ENCODE measurements at places on chromosomes 5 and 9.

GRCh38 chr5:124980163-124980941 is 233.9 kb upstream of the ZNF608 start:
- DNase-seq: no peak

GRCh38 chr9:137251490-137252268 is 593 bp downstream of the STPG3 start:
- no peak for DNase-seq

DNA sequence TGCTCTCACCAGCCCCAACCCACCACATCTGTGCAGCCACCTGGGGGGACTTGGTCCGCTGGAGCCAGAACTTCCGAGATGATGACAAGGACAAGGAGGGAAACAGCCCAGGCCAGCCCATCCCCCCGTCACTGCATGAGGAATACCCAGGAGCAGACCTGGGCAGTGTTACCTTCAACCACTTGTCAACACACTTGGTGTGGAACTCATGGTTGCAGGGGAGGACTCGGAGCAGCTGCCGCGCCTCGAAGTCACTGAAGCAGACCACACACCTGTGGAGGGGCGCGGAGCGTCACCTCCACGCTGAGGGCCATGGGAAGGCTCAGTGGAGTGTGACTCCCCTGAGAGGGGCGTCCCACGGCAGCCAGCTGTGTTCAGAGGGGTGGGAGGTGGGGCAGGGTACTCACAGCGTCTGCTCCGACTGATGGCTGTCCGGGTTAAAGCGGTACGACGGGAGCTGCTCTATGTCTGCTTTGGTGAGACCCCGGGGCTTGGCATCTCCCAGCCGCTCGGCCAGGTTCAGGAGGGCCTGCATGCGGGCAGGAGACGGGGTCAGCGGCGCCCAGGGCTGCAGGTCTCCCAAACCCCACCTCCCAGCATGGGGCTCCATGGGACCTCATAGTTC is 8.0 kb downstream of the RNF44 start:
- no peak for DNase-seq

DNA sequence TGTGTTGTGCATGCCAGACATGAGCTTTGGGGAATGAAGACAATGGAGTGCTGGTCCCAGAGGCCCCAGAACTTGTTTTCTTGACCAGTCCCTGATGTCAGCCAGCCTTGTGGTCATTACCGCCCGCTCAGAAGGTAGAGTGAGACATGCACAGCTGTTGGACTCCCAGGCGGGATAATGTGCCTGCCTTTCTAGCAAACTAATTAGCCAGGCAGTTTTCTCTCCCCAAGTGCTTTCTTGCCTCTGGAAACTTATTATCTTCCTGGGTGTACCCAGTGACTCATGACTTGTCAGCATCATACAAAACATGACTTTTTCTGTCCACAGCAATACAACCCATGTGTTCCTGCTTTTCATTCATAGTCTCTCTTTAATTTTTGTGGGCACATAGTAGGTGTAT is 131.1 kb downstream of the RMI1 start:
- DNase-seq: no peak

- no peak for DNase-seq
These were observed at the start of gene CDO1 for GRCh38 chr5:115816226-115817081. Gene CDO1, minus strand, starts transcription at chr5:115816659. Its CDS starts 262 bp downstream, at chr5:115816397.

- peak; percentile 46 for DNase-seq
These were observed 3.1 kb downstream of the RNF44 start for GRCh38 chr5:176533894-176534611.

GRCh38 chr9:85647571-85647970 is 94.2 kb downstream of the AGTPBP1 start:
- no peak for DNase-seq

DNA sequence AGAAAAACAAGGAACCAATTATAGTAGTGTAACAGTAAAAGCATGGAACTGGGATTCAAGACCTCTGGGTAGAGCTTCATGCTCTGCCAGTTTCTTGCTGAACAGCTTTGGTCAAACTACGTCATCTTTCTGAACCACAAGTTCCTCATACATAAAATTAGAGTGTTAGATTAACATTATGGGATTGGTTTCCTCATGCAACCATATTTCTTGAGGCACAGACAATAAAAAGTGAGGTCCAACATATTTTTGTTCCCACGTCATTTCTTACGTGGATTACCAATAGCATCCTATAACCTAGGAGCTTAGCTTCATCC is 354.8 kb downstream of the TMEM232 start:
- no peak for DNase-seq

DNA sequence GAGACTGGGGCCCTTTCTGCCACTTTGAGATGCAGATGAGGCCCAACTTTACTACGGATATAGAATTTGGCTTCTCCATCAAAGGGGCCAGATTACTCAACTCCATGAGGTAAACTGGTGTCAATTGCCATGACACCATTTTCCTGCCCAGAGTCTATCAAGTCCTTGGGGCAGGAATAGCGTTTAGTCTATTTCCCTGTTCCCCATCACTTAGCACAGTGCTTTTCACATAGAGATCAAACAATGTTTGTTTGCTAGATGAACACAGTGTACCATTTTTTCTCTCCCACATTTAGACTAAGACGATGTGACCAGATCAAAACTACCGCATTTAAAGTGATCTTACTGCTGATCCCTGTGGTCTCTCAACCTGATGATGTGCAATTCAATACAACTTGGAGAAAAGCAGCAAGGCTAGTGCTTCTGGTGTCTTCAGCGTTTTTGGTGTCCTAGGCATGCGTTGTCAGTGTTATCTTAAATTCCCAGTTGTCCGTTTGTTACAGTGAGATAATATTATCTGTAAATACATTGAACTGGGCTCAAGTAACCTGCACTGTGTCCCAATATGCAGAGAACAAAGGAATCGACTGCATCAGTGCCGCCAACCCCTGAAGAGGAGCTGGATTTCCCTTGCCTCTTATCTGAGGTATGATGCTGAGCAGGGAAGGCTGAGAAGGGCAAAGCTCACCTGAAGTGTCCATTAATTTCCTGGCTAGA is 446.2 kb downstream of the PLK2 start:
- DNase-seq: no peak

- DNase-seq: no peak
These were observed 151.1 kb downstream of the SMARCA2 start for GRCh38 chr9:2166203-2166602.

GRCh38 chr9:114546851-114547250 is 40.7 kb upstream of the ATP6V1G1 start:
- DNase-seq: no peak

- no peak for DNase-seq
These were observed 111.8 kb upstream of the NTRK2 start for GRCh38 chr9:84557751-84558150.

- no peak for DNase-seq
These were observed 155.3 kb upstream of the ABCA1 start for GRCh38 chr9:105083256-105083655.

- no peak for DNase-seq
These were observed 20.7 kb upstream of the MGAT1 start for GRCh38 chr5:180823346-180823745.

GRCh38 chr5:143594902-143595818 is 191.7 kb upstream of the NR3C1 start:
- DNase-seq: no peak

GRCh38 chr9:116419181-116419580 is 265.6 kb downstream of the PAPPA start:
- DNase-seq: no peak

DNA sequence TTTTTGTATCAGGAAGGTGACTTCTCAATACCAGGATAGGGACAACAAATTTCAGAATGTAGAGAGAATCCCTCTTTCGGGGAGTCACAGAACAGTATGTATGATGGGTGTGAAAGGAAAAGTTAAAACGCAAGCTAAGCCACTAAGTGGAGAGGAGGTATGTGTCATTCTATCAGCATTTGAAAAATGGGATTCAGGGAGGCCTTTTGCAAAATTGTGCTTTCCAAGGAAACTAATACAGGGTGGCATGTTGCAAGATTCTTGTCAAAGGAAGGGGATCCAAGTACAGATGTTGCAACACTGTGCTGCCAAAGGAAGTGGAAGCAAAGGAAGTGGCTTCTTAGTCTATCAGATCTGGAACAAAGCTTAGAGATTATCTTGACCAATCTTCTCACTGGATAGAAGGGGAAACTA is 12.6 kb upstream of the TNIP1 start:
- no peak for DNase-seq

- DNase-seq: no peak
These were observed 107.2 kb downstream of the RASGRF2 start for GRCh38 chr5:81067406-81067805.

DNA sequence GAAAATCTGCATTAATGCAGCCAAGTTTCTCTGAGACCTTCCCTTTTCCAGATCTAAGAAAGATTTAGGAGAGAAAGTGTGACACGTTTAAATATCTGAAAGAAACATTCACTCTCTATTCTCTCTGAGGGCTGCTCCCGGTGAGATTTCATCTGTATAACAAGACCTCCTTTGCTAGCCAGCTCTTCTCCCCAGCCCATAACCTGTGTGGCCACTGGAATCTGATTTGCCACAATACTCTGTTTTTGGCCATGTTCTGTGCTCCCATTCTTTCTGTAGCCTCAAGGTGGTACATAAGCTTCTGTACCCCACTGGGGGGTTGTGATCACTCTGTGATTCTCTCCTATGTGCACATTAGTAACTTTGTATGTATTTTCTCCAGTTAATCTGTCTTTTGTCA is 291.0 kb upstream of the SEMA6A start:
- DNase-seq: no peak
